ENCODE measurements at places on chromosomes 7 and 10. TPM values are rescaled to one million over a fixed set of nuclear protein-coding genes. Genes with fewer than 3 reads are reported as not detected.

IL15RA gene
- total RNA-seq: 2.1 TPM

OR6B1 gene
- total RNA-seq: not detected

CCDC3 gene
- 3.9 TPM for total RNA-seq

AQP1 gene
- total RNA-seq: 2.8 TPM

STAG3 gene
- total RNA-seq: 0.90 TPM

ZNF746 gene
- total RNA-seq: 16.0 TPM

SAP25 gene
- not detected for total RNA-seq

GOLGA7B gene
- not detected for total RNA-seq

SFRP5 gene
- not detected for total RNA-seq

PLEKHS1 gene
- not detected for total RNA-seq

NKX2-3 gene
- total RNA-seq: not detected

PGAM1 gene
- total RNA-seq: 107 TPM

ZEB1 gene
- total RNA-seq: 228 TPM

GRM3 gene
- total RNA-seq: not detected

STK31 gene
- 0.33 TPM for total RNA-seq

ASZ1 gene
- total RNA-seq: not detected

CLCN1 gene
- 0.16 TPM for total RNA-seq

STOX1 gene
- 0.09 TPM for total RNA-seq

NPTX2 gene
- total RNA-seq: 2.5 TPM

UNCX gene
- not detected for total RNA-seq

GRID2IP gene
- not detected for total RNA-seq

COBL gene
- total RNA-seq: not detected

GPR26 gene
- not detected for total RNA-seq
